Psoas muscle (tissue), 8 donors: ENCODE measurements at places on chromosomes 13 and 19. TPM values are rescaled to one million over a fixed set of nuclear protein-coding genes. Genes with fewer than 3 reads are reported as not detected.

The ERCC1 gene
- 59.5 TPM for total RNA-seq

The URAD gene
- not detected for total RNA-seq

The ZNF431 gene
- 10.1 TPM for total RNA-seq

The MAST1 gene
- total RNA-seq, result not detected

The SOX1 gene
- not detected for total RNA-seq

- no peak for DNase-seq
These were observed 231.0 kb upstream of the IRS2 start for GRCh38 chr13:110017379-110017778.

DNA sequence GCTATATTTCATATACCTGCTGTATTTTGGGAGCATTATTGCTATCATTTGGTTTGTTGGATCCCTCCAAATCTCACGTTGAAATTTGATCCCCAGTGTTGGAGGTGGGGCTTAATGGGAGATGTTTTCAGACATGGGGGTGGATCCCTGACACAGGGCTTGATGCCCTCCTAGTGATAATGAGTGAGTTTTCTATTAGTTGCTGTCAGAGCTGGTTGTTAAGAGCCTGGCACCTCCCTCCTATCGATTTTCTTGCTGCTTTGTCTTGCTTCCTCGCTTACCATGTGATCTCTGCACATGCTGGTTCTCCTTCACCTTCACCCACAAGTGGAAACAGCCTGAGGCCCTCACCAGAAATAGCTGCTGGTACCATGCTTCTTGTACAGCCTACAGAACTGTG is 259.9 kb upstream of the STARD13 start:
- no peak for DNase-seq

- no peak for DNase-seq
These were observed 58.7 kb upstream of the ALOX5AP start for GRCh38 chr13:30676672-30677071.

- DNase-seq, result no peak
These were observed 13.1 kb downstream of the DNM2 start for GRCh38 chr19:10730932-10731331.

GRCh38 chr13:59144700-59145099 is 1019.0 kb downstream of the DIAPH3 start:
- no peak for DNase-seq

- no peak for DNase-seq
These were observed 183.7 kb upstream of the LSM14A start for GRCh38 chr19:33988601-33989000.
